Fibroblast of lung (primary cell): ENCODE measurements at places on chromosomes 6 and 20. TPM values are rescaled to one million over a fixed set of nuclear protein-coding genes. Genes with fewer than 3 reads are reported as not detected.

SRPK1 gene
- polyA plus RNA-seq = 22.2 and 33.1 TPM in 2 replicates

DNA sequence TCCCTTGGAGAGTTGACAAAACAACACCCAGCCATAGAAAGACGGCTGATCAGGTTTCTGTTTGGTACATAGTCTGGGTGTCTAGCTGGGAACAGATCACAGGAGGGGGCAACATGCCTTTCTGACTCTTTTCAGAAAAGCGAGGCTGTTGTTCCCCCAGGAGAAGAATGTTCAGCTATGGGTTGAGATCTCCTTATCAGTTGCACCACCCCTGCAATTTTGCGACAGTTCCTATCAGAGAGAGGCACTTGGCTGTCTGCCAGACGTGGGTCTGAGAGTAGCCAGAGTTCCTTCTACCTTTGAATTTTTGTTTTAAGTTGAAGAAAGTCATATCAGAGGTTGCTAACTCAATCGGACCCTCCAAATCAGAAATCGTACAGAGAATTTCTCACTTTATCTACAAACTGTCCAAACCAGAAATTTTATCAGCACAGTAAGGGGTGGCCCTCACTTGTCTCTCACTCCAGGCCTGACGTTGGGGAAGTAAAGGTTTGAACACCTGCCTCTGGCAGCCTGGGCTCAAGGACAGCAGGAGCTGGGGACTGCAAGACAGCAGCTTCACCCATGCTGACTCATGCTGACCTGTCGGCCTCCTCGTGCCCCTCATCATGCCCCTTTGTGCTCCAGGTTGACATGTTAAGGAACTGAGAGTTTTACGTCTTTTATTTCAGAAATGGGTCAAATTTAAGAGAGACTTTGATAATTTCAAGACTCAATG lies 42.3 kb downstream of the TMC2 start:
- no peak for DNase-seq

DNA sequence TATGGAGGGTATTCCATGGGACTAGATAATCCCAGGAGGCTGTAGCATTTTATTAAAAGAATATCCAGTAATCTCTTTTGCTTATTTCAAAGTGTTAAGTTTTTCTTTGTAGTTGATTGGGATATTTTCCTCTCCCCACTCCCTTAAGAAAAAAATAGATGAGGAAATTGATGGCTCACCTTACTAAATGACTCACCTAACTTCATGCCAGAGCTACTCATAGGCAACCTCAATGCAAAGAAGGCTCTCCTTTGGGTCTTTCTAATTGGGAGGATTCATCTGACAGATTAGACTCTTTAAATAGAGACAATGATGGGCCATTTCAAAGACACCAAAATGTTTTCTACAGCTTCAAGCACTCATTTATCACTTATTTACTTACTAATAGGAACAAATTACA lies 528.5 kb upstream of the BTBD3 start:
- no peak for DNase-seq

GRCh38 chr6:14499841-14500240 lies 382.3 kb downstream of the CD83 start:
- DNase-seq = peak; percentile 66

NKAIN2 gene
- polyA plus RNA-seq = not detected in 2 replicates

DNA sequence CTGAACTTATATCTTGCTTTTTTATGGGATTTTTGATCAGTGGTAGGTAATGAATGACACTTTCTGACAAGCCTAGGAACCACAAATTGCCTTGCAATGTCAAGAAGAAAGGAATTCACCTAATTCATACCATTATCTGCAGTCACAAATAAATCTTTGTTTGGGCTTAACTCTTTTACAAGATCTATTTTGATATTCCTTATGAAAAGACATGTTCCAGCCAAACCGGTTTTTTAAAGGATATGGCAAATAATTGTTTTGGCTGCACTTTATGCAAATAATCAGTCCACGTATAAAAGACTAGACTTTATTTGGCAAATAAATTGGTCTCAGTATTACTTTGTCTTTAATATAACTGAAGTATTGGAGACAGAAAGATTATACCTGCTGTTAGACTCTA lies 771.7 kb upstream of the ADGRB3 start:
- DNase-seq = no peak
